ENCODE measurements at places on chromosomes 12 and 14.
A peak's percentile ranks its signal among the peaks of the same experiment; 100 is the strongest.

DNA sequence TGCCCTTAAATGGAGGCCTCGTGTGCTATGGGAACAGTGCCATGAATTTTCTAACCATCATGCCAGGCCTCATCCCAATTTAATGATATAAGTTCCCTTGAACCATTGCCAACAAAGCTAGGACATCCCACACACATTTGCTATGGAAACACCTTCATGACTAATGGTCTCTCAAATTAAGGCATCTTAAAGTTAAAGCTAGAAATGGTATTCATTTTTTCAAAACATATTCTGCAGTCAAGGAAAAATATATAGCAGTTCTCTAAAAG, 117.3 kb downstream of the BTG1 start:
- DNase-seq: no peak

GRCh38 chr14:75860561-75861160, 121.1 kb downstream of the TGFB3 start:
- DNase-seq: no peak

DNA sequence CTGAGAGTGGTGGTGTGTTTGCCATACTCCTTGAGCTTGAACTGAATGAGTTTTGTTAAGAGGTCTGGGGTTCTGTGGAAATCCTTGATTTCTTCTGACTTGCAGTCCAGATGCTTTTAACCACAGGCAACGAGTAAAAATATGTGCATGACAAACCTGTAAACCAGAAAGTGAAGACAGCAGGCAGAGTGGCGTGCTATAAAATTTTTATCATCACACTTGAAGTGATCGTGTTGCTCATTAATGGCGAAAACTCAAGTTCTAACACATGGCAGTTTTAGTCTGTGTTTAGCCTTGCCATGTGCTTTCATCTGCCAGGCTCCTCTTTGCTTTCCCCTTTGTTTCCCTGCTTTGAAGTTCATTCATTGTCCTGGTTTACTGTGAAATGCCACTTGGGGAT, 28.0 kb downstream of the TXNRD1 start:
- DNase-seq: no peak

GRCh38 chr14:33812601-33813000, 138.3 kb downstream of the EGLN3 start:
- DNase-seq: no peak

- DNase-seq: no peak
These were observed 173.2 kb upstream of the MYL2 start for GRCh38 chr12:111093428-111094142.

DNA sequence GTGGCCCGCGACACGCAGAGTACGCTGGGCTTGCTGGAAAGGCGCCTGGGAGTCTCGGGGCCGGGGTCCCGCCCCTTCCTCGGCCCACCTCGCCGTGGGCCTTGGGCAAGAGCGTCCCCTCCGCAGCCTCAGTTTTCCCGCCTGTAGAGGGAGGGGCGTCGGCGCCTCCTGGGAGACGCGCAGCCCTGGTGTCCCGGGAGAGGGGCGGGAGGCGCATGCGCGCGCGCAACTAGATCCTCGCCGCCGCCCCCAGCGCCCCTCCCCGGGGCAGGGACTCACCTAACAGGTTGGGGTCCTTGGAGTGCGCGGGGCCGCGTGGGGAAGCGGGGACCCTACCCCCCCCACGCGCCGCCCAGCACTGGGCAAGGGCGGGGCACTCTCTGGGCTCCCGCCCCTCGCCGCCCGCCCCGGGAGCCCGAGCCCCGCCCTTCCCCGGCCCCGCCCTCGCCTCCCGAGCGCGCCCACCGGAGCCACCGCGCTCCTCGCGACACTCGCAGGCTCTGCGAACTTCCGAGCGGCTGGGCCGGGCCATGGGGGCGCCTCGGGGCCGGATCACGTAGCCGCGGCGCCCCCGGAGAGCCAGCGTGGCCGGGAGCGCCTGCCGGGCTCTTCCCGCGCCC, at the start of gene KIF26A:
KIF26A (plus strand) TSS at position 490 of the 620 bp plus-strand sequence. CDS start 136 bp downstream, outside the sequence.
- no peak for DNase-seq

DNA sequence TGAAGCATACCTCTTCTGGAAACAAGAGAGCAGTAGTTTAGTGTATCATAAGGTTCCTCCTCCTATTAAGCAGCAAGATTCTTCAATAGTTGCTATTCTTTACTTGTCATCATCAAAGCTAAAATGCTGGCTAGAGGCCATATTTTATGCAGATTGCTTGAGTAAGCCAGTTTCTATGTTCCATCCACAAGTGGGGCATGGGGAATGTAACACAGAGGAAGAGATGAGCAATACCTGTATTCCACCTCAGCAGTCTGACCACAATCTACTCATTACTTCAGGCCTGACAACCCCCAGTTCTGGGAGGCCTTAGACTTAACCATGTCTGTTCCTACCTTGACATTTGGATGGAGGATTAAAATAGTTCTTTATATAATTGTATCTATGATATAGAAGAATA, 423.6 kb downstream of the BTG1 start:
- no peak for DNase-seq

- DNase-seq: no peak
These were observed 3.3 kb upstream of the FRS2 start for GRCh38 chr12:69466867-69467266.

DNA sequence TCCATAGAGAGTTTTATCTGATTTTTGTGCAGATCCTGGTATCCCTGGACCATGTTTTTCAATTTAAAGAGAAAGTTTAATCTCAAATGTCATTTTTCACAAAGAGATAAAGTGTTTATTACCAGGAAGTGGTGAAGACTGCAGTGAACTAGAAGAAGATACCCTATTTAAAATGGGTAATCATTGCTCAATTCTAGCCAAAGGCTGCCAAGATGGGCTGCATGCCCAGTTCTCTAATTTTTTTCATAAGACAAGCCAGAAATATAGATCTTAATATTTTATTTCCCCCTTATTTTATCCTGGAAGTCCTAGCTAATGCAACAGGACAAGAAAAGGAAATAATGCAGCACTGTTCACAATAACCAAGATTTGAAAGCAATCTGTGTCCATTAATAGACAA, 343.5 kb downstream of the PCNX1 start:
- no peak for DNase-seq

DNA sequence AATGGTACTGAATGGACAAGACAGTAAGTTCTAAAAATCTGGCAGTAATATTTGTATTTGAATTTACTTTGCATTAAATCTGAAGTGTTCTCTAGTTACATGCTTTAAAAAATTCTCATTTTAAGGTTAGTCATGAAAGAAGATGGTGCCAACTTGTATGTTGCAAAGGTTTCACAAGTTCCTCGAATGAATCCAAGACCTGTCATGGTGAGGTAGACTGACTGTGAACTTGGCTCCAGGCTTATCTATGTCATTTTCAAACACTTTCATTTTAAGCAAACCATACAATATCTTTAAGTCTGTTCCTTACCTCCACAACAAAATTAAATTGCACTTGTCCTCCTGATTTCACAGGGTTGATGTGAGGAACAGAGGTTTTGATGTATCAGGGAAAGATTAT, 23.4 kb downstream of the CLEC2D start:
- no peak for DNase-seq

DNA sequence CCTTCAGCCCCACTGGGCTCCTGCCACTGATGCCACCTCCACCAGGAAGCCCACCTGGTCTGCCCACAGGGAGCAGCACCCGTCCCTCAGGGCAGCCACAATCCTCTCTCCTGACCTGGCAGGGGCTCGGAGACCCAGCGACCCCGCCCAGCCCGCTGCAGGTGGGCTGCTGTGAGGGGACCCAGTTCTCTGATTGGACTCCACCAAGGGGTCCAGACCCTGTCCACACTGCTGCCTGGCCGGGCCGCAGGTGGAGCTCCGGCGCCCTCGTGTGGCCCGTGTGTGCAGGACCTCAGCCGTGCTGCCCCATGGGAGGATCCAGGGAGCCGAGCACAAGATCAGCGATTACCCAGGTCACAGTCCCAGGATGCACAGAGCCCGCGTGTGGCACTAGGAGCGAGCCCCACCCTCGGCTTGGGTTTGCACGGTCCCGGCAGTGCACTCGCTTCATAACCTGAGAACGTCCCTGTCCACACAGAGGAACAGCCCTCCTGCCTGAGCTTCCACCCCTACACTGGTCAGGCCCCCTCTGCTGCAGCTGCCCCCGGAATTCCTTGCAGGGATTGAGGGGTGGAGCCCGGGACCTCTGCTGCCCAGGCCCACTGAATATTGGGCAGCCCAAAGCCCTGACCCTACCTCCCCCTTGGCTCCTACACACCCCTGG, 35.4 kb upstream of the TMEM179 start:
- DNase-seq: no peak

DNA sequence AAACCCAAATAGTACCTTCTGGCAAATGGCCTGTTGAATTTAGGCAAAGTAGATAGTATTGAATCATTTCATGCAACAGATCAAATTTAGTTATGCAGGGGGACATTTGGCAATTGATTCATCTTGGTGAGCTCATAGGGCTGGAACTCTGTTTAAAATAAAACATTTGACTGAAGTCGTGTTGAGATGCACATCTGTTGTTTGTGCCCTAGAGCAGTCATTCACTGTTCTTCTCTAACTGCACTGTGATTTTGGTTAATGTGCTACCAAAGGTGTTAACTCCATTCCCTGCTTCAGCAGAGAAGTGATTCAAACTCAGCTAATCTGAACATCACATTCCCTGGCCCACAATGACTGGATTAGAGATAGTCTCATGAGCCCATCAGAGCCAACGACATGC, 44.0 kb upstream of the CSRP2 start:
- DNase-seq: no peak

- DNase-seq: peak; percentile 18
These were observed 52.6 kb downstream of the BICDL1 start for GRCh38 chr12:120041386-120042231.

GRCh38 chr12:98439471-98439951, 75.9 kb upstream of the TMPO start:
- no peak for DNase-seq

- no peak for DNase-seq
These were observed 174.2 kb upstream of the SLC38A2 start for GRCh38 chr12:46546634-46547273.

- no peak for DNase-seq
These were observed 22.3 kb downstream of the PLEKHG3 start for GRCh38 chr14:64726585-64726890.

GRCh38 chr14:74241652-74242017, 2.4 kb downstream of the VSX2 start:
- no peak for DNase-seq

DNA sequence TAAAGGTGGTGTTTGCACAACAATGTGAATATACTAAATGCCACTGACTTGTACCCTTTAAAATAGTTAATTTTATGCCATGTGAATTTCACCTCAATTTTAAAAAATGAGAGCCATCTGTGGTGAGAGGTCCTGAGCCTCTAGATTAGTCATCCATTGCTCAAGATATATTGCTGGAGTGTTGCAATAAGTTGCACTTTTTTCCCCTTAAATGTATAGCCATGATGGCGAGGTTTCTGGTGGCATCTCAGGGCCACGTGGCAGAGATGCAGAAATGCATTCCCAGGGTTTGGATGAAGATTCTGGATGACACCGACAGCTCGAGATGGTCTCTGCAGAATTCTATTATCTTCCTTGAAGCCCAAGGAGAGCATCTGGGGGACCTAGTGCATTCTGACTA, 153.7 kb downstream of the AACS start:
- no peak for DNase-seq

Data from activated naive CD4-positive, alpha-beta T cell (primary cell).